ENCODE measurements at places on chromosomes 12 and 14.

GRCh38 chr14:51224551-51224950 is 15.5 kb upstream of the TMX1 start:
- DNase-seq: no peak

GRCh38 chr14:71534506-71534905 is 397.7 kb upstream of the RGS6 start:
- DNase-seq: no peak

DNA sequence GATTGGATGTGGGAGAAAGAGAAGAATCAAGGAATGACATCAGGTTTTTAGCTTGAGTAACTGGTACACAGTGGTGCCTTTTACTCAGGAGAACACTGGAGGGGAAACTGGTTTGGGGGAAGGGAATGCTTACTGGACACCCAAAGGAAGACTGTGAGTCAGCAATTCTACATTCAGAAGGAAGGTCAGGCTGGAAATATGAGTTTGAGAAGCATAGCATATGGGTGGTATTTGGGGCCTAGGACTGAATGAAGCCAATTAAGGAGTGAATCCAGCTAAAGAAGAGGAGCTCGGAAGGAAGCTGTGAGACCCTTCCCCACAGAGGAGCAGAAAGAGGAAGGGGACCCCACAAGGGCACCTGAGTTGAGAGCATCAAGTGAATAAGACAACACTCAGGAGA is 35.4 kb downstream of the DMAC2L start:
- DNase-seq: no peak

GRCh38 chr12:108565976-108566375 is 3.6 kb downstream of the ISCU start:
- no peak for DNase-seq

- DNase-seq: no peak
Observed at GRCh38 chr12:23169696-23170013, 544.7 kb downstream of the ETNK1 start.

DNA sequence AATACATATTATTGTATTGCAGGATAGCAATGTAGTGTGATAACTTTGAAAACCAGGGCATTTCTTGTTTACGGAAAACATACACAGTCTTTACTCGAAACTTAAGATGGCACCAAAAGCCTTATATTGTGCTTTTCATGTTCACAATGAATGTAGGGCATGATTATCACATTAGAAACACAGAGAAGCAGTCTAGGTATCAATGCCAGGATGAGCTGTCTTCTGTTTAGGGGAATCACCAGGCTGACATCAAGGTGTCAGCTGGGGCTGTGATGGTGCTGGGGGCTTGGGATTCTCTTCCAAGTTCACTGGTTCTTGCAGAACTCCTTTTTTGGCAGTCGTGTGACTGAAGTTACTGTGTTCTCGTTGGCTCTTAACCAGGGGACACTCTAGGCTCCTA is 1067.3 kb downstream of the FLRT2 start:
- DNase-seq: no peak
